ENCODE measurements at places on chromosomes 16 and 17.

DNA sequence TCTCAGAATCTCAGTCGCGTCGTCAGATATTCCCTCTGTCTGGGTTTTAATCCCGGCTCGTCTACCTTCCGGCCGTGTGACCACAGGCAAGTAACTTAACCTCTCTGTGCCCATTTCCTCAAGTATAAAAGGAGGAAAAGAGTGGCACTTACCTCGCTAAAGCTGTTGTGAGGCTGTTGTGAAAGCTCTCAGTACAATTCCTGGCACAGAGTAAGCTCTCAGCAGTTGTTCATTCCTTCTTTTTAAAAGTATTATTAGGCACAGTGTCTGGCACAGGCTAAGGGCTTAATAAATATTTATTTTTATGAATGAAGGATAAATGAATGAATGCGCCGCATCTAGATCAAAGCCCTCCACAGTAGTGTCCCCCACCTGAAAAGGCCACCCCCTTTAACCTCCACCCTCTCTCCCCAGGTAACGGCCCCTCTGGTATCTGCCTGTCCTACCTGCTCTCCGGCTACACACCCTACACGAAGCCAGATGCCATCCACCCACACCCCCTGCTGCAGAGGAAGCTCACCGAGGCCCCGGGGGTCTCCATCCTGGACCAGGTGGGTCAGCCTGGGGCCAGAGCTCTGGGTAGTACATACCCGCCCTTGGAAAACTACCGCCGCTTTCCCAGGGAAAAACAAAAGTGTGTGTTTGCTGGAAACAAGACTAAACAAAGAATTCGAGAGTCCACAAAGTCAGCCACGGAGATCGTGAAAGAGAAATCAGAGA, 6.0 kb downstream of the OSGIN1 start:
- DNase-seq, result no peak

DNA sequence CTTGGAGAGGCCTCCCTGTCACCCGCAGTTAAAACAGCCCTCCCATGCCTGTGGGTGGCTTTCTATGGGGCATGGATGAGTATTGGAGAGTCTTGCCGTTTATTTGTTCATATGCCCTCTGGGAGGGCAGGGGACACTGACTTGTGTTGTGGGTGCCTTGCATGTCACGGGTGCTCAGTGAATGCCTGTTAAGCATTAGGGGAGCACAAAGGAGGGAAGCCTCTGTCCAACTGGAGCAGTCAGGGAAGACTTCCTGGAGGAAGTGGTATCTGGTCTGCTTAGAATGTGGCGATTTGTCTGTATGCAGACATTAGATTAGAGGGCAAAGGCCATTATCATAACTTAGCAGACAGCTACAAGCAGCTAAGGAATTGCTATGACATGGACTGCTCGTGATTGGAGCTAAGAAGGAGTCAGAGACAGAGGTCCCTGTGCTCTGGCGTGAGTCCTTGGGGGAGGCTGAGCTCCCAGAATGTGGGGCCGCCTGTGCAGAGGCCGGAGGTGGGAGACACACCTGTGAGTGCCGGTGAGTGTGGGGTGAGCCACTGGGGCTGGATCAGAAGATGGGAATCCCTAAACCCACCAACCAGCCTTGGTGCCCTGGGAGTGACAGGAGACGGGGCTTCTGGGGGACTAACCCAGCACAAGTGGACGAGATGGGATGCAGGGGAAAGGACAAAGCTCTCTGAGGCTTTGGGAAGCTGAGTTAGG, 286.1 kb downstream of the SEC14L1 start:
- DNase-seq, result no peak

DNA sequence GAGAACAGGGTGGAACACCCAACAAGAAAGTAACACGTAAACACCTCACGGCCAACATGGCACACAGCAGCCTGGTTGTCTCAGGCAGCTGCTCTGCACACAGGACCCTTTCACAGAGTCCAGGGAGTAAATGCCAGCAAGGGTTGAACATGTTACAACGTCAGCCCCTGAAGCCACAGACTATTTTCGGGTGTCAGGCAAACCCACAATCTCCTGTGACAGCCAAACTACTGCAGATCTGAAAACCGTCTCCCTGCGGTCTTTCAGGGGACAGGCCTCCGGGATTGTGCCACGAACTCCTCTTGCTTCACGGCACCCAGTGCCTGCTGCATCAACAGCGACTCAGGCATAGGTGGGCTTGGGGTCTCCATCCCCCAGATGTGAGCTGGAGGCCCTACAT, 127.7 kb downstream of the XYLT1 start:
- DNase-seq, result no peak

DNA sequence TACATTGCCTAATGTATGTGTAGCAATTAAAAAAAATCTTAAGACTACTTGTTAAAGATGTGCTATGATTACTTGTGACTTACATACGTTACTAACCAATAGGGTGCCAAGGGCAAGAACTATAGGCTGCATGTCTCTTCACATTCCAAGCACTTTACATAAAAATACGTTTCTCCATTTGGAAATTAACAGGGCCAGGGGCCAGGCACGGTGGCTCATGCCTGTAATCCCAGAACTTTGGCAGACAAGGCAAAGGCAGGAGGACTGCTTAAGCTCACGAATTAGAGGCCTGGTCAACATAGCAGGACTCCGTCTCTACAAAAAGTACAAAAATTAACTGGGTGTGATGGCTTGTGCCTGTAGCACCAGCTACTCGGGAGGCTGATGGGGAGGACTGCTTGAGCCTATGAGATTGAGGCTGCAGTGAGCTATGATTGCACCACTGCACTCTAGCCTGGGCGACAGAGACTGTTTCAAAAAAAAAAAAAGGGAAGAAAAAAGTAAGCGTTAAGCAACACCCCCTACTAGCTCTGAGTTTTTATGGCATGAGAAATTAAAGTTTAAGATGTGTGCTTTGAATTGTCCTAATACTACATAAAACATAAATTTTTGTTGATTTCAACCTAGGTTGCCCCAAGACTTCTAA, 12.3 kb downstream of the PSMD12 start:
- DNase-seq, result no peak

- no peak for DNase-seq
These were observed 6.1 kb upstream of the ENDOV start for GRCh38 chr17:80408872-80409271.

DNA sequence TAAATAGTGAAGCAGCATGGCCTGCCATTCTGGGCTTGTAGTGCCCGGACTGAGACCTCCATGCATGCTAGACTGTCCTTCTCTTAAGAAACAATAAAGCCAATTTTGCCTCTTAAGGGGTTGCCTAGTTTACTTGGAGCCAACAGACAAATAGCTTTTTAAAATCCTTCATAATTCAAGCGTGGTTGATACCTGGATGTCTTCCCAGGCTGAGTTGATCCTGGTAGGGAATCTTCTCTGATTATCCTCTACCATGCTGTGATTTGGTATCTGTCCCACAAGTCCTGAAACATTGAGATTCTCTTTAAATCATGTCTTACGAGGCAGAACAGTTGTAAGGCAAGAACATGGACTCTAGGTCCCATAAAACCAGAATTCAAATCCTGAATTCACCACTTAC, 359.6 kb upstream of the CCL2 start:
- no peak for DNase-seq

DNA sequence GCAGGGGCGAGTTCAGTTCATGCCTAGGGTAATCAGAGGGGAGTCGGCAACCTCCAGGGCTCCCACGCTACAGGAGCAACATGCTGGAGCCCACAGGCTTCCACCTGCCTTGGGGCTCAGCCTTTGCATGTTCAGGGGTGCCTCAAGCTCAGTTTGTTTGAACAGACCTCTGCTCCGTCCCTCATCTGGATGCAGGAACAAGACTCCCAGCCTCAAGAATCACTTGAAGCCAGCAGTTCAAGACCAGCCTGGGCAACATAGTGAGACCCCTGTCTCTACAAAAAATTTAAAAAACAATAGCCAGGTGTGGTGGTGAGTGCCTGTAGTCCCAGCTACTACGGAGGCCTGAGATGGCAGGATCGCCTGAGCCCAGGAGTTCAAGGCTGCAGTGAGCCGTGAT, 4.9 kb upstream of the HSD11B2 start:
- DNase-seq, result no peak
